Stimulated activated CD4-positive, alpha-beta T cell treated with anti-CD3 and anti-CD28 coated beads, Interleukin-15, amount 100 ng/mL, for 1 hour (primary cell): ENCODE measurements at places on chromosomes 5 and 9.

- DNase-seq, result no peak
Observed at GRCh38 chr9:76818271-76818670, 54.0 kb downstream of the PCA3 start.

GRCh38 chr9:107621436-107621835 lies 131.9 kb upstream of the KLF4 start:
- DNase-seq, result no peak

DNA sequence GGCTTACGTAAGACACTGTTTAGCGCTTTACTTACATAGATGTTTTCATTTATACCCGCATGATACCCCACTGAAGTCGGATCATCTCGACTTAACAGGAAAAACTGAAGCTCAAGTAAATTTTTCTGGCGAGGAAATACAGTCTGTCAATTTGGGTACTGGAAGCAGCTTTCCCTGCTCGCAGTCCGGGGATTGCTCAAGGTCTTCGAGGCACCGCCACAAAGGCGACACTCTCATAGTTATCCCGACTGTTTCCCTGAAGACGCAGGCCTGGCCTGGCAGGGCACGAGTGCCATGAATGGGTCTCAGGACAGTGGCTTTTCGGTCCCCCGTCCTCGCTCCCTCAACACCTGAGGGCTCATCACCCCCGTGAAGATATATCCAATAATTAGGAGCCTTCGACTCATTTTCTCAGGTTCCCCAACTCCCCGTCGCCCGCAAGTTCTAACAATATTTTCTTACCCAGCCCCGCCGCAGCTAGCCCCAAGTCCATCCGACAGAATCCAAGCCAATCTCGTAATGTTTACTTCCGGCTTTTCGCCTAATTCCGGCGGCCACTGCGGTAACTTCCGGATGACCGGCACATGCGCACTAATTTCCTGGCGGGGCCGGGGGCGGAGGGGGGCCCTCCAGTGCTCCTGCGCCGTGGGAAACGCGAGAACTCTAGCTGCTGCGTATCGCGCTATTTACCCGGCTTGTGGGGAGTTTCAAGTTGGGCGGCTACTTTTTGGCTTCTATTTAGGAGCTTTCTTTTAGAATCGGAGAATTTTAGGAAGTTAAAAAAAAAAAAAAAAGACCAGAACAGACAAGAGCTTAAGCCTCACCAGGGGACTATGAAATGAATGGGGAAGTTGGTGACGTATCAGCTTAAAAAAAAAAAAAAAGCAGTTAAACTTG lies at the start of gene SLU7:
SLU7 (minus strand) TSS at position 521 of the 897 bp plus-strand sequence. CDS start 3,787 bp downstream, outside the sequence.
- peak; percentile 89 for DNase-seq

DNA sequence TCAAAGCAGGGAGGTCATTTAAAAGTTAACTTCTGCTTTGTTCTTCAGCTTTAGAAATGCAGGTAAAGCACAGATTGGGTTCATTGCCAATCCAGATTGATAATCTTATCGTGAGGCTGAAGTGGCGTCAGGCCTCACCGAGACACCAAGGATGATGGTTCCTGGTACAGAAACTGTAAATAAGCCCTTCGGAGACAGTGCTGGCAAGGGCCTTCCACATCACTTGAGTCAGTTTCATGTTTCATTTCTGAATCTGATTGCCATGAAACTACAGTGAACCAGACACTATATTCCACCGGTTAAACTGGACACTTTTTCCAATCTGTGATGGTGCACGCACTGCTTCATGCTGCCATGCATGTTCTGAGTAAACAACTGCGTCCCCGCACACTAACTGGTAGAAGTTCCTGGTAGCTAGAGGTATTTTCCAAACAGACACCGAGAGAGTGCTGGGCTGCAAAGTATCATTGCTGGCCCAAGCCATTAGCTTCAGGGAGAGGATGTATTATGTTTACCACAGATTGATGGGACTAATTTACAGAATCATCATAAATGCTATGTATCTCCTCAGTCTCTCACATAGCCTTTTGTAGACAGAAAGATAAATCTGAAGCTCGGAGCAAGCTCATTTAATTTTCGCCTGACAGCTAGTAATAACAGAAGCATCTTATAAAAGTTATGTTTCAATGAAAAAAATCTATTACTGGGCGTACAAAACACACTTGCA lies 336.1 kb downstream of the GLIS3 start:
- DNase-seq, result no peak

DNA sequence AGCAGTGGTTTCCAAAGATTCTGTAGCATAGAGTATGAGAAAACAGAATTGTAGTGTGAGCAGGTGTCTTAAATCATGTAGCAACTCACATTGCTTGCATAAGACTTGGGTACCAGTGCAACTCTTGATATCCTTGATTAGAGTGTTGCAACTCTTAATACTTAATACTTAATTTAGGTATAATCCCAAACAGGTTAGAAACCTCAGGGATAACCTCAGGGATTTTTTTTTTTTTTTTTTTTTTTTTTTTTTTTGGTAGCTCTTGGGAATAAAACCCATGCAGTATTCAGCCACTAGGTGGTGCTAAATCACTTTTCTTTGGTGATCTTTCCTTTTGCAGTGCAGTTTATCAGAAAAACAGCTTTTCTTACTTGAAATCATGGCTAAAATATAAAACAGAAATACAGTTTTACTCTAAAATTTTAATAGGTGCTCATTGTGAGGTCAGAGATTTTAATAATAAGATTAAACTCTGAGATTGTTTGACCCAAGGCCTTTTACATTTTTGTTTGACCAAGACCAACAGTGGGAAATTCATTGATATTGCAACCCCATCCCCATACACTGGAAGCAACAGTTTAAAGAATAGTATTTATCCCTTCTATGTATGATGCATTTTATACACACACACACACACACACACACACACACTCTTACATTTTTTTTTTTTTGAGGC lies 55.3 kb downstream of the ERAP1 start:
- DNase-seq, result no peak

DNA sequence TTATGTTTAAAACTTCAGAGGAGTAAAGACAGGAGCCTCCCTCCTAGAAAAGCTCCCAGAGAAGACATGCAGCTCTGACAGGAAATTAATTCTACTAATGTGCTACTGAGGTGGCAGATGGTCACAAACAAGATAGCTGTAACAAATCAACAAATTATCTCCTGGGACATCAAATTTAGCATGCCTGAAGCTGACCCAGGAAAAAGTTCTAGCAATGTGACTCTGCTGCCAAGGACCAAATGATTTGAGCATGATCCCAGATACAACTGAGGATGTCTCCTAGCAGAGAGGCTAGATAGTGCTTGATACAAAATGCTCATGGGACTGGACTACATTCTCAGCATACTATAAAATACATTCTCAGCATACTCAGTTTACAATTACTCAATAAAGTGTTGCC lies 413.5 kb upstream of the SMC2 start:
- no peak for DNase-seq

DNA sequence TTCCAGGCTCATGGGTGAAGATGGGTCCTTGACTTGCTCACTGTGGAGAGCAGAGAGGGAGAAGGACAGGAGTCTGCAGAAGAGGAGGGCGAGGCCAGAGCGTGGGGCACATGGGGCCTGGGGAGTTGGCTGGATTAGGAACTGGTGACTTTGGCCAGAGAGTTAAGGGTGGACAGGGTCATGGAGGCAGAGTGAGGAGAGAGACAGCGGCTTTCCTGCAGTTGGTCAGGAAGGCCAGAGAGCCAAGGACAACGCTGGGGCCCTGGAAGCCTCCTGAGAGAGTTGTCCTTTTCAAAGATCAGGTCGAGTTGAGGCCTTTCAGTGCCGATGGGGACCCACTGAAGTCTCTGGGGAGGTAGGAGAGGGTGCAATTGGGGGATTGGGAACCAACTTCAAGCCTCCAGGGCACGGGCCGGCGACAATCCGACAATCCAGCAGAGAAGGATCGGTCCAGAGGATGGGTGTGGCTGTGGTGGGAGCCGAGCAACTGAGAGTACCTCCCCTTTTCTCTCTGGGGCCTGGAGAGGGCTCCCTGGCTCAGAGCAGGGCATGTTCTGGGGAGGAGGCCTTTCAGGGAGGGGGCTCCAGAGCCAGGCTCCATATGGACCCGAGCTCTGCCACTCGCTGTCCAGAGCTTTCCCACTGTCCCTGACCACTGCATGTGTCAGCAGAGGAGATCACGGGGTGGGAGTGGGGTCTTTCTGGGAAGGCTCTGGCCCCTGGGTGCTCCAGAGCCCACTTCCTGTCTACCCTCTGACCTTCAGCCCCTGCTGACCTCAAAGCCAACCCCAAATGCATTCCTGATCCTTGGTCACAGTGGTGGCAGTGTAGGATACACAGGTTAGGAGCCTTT lies 7.5 kb upstream of the PHYHD1 start:
- DNase-seq, result no peak

DNA sequence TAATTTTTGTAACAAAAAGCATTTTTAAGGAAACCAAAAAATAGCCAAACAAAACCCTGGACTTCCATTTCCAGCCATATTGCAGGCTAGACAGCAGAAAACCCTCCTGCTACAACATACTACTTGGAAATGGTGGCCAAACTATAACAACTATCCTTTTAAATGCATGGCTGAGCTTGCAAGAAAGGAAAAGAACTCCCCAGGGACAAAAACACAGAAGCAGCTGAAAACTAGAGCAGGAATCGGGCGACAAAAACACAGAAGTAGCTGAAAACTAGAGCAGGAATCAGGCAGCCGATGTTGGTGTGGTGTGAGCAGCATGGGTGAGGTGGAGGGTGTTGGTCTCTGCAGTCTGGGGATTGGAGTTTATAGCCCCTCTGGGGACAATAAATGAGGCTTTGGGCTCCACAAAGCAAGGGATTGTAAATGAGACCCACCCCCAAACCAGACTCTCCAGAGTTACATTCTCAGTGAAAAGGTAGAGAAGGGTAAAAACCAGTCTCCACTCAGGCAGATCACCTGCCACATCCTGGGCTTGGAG lies 95.2 kb downstream of the C9orf50 start:
- no peak for DNase-seq

DNA sequence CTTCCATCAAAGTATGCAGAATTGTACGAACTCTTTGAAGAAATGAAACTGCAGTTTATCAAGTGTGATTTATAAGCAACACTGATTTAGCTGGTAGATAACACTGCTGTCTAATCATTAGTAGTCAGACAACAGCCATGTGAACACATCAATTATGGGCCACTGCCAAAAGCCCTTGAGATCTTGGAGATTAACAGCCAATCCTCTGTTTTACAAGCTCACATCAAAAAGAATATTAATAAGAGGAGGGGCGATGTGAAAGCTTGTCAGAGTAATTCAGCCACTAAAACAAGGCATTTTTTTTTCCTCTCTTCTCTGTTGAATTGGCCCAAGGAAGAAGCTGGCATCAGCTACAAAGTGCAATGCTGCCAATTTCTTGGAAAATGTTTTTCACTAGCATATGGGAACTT lies 28.1 kb downstream of the ZNF608 start:
- DNase-seq, result no peak

DNA sequence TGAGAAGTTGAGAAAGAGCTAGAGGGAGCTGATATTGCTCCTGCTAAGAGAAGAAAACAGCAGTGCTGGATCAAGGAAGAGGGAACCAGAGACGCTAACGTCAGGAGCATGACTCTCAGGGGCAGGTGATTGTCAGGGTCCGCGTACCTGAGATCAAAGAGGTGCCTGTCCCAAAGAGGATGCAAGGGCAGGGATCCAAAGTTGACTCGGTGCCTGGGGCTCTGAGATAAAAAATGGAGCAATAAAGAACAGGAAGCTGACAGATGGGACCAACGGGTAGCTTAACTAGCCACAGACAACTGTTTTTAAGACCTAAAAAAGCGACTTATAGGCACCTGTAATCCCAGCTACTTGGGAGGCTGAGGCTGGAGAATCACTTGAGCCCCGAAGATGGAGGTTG lies 517.8 kb downstream of the IRX1 start:
- DNase-seq, result no peak

GRCh38 chr9:132800038-132800648 lies 77.9 kb downstream of the AK8 start:
- DNase-seq, result peak; percentile 33

- no peak for DNase-seq
Observed at GRCh38 chr5:154223320-154223719, 32.8 kb downstream of the GALNT10 start.

DNA sequence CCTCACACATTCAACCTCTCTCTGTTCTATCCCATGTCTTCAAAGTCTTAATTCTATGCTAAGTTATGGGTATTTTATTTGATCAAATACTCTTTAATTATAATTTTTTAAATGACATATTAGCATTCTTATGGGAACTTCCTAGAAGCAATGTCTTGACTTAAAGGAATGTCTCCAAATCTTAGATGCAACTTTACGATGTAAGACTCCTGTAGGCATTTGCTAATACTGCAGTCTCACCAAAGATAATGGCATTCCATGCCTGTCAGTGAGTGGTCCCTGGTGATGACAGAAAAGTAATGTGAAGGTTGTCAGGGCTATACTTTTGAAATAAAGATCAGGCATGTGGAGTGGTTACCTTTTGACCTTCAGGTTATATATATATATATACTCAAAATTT lies 1654.2 kb upstream of the WWC1 start:
- DNase-seq, result no peak

DNA sequence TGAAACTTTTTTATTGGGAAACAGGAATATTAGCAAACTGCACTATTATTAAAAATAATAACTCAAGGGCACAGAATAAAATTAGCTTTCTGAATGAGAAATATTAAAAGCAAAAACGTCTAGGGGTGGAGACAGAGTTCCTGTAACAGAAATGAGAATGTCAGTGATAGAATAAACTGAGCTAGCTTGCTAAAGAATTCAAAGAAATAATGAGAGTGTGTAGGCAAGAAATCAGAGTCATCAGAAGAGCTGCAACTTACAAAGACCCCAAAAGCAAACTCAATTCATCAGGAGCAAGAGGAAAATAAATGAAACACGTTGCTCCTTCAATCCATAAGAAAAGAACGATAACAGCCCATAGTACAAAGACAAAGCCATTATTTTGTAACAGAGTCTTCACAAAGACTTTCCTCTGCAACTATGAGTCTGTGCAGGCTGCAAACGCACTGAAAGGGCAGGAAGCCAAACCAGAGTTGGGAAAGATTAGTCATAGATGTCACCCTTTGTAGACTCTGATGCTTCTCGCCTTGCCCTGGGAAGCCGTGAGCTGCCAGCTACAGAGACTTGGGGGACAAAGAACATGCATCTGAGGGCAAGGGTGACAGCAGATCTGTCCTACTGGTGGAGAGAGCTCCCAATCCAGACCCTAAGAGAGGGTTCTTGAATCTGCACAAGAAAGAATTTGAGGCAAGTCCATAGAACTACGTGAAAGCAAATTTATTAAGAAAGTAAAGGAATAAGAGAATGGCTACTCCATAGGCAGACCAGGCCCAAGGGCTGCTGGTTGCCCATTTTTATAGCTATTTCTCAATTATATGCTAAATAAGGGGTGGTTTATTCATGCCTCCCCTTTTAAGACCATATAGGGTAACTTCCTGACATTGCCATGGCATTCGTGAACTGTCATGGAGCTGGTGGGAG lies 40.8 kb downstream of the SHC3 start:
- DNase-seq, result no peak

GRCh38 chr5:89842531-89842930 lies 567.0 kb downstream of the CETN3 start:
- no peak for DNase-seq
